ENCODE measurements at places on chromosomes 5 and 9.

DNA sequence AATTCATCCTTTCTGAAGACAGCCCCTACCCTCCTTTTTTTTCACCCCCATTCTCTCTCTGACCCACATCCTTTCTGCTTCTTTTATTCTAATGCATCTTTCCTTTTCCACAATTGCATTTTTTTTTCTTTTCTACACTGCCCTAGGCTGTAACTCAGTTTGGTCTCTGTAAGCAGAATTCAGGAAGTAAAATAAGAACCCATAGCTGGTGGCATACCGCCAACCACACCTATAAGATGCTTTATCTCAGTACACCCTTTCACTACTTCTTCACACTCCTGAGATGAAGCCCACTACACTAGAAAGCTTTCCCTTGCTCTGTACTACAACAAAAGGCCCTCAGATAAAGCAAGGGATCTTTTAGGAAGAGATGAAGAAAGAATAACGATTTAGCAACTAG is 16.1 kb upstream of the TSSK1B start:
- DNase-seq = no peak

- no peak for DNase-seq
Measured at GRCh38 chr5:4113905-4114304, 518.3 kb downstream of the IRX1 start.

- no peak for DNase-seq
Measured at GRCh38 chr9:127203681-127204327, 60.8 kb upstream of the GARNL3 start.

GRCh38 chr9:137029058-137029936 is 1.3 kb upstream of the ABCA2 start:
- DNase-seq = peak; percentile 57

DNA sequence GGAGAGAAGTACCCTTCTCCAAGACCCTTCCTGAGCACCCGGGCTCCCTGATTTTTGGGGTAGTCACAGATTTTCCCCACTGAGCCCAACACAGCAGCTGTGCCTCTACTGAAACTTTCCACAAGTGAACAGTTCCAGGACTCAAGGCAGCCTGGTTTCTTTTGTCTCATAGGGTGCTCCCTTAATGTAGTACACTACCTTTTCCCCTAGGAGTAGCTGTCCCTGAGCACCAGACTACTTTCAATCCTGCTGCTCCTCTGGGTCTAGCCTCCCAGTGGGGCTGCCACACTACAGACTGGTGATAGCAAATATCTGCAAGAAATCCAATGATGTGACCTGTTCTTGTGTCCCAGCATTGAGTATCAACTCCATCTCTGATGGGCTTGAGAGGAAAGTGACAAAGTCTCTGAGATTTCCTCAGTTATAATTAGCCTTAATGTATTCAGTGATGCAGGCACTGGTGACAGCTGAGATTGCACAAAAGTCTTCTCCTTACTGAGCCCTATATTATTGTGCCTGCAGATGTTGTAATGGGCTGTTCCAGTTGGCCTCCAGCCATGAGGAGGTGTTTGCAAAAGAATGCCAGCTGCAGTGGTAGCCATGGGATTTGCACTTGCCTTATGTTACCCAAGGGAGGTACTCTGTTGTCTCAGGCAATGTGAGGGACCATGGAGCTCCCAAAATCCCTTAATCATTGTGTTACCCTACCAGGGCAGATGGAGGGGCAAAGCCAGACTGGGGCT is 1802.5 kb downstream of the EFNA5 start:
- no peak for DNase-seq

GRCh38 chr9:101510459-101510858 is 23.2 kb upstream of the RNF20 start:
- no peak for DNase-seq

- DNase-seq = no peak
Measured at GRCh38 chr9:120646948-120647347, 67.0 kb upstream of the CDK5RAP2 start.

DNA sequence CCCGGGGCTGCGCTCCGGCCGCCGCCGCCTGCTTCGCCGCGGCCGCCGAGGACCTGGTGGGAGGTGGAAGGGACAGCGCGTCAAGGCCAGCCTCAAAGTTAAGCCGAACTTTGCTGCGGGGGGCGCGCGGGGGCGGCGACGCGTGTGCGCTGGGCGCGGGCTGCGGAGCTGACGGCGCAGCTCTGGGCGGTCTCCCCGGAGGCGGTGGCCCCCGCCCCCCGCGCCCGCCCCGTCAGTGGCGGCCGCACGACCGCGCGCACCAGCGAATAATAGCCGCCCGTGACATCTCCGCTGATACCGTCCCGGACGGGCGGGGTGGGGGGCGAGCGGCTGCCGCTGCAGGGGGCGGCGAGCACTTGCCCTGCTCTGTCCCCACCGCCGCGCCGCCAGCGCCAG is 579 bp upstream of the FAM78A start:
- DNase-seq = no peak

- no peak for DNase-seq
Measured at GRCh38 chr5:32505756-32506155, 61.2 kb upstream of the ZFR start.
